ENCODE measurements at places on chromosomes 12 and 14. TPM values are rescaled to one million over a fixed set of nuclear protein-coding genes. Genes with fewer than 3 reads are reported as not detected.

- peaks cover 26% of the 10 kb centered on the region for H3K4me1 ChIP-seq
- H3K4me3 ChIP-seq = no peak overlapping the region
- no peaks in the 10 kb centered on the region for H3K36me3 ChIP-seq
- no peak for DNase-seq
- H3K27me3 ChIP-seq = no peaks in the 10 kb centered on the region
Measured at GRCh38 chr12:105334582-105334981, 4.1 kb downstream of the C12orf75 start.

- no peak for DNase-seq
- H3K36me3 ChIP-seq = no peaks in the 10 kb centered on the region
- H3K27me3 ChIP-seq = no peaks in the 10 kb centered on the region
Measured at GRCh38 chr12:77625441-77625840, 205.3 kb upstream of the NAV3 start.

SNAPC1 gene
- total RNA-seq = 8.7 TPM

GRCh38 chr14:55267820-55268219 lies 3.4 kb upstream of the FBXO34 start:
- H3K36me3 ChIP-seq = peaks cover 2% of the 10 kb centered on the region
- H3K27ac ChIP-seq = no peak overlapping the region
- H3K4me3 ChIP-seq = no peak overlapping the region
- no peaks in the 10 kb centered on the region for H3K27me3 ChIP-seq
- H3K4me1 ChIP-seq = peaks cover 20% of the 10 kb centered on the region

KERA gene
- not detected for total RNA-seq

RNF212B gene
- not detected for total RNA-seq

DNA sequence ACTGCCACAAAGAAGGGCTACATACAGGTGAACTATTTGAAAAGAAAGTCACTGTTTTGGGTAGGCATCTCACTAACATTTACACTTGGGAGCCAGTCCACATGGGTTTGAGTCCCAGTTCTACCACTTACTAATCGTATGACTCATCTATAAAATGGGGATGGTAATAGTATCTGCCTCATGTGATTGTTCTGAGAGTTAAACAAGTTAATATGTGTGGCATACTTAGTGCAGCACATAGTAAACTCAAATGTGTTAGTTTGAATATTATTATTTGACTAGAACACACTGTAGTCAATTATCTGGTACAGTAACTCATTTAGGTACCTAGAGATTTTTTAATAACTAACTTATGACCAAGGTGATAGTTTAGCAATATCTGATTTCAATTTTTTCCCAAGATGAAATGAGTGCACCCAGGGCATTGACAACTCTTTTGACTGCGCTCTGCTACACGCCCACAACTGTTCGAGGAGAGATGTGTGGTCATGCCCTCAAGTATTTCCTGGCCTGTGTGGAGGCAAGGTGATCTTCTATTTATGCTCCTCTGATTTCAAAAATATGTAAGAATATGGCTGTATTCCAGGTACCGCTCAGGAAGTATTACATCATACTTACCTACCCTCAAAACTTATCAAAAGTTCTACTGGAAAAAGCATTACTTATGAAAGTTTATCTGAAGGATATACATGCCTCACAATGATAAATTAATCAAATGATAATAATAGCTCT lies 210.6 kb upstream of the EGLN3 start:
- H3K36me3 ChIP-seq = no peaks in the 10 kb centered on the region
- peaks cover 2% of the 10 kb centered on the region for H3K27me3 ChIP-seq
- peaks cover 8% of the 10 kb centered on the region for H3K4me1 ChIP-seq
- no peak overlapping the region for H3K4me3 ChIP-seq
- H3K27ac ChIP-seq = no peak overlapping the region
- no peak for DNase-seq

GRCh38 chr14:70905301-70905700 lies 2.0 kb upstream of the PCNX1 start:
- DNase-seq = no peak
- no peak overlapping the region for H3K4me3 ChIP-seq
- H3K27me3 ChIP-seq = no peaks in the 10 kb centered on the region

GRCh38 chr14:51626185-51626584 lies 25.5 kb upstream of the FRMD6 start:
- no peak for DNase-seq
- no peaks in the 10 kb centered on the region for H3K27me3 ChIP-seq
- no peaks in the 10 kb centered on the region for H3K36me3 ChIP-seq
- H3K4me3 ChIP-seq = no peak overlapping the region
- H3K27ac ChIP-seq = no peak overlapping the region

CHGA gene
- not detected for total RNA-seq

TMEM63C gene
- total RNA-seq = 0.72 TPM

TBC1D30 gene
- 0.17 TPM for total RNA-seq

DNA sequence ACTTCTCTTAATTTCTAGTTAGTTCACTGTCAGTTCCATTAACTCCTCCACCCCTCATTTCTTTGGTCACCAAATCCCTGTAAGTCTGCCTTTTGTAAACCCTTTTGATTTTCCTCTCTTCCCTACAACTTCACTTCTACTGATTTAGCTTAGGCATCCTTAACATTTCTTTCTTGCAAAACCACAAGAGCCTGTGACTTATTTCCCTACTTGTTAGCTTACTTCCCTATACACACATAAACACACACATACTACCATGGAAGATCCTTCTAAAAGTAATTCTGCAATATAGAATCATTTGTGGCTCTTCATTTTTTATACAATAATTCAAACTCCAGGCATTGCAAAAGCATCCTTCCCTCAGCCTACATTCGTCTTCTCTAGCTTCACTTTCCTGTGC lies 494.3 kb upstream of the USP15 start:
- H3K27me3 ChIP-seq = no peaks in the 10 kb centered on the region
- no peaks in the 10 kb centered on the region for H3K36me3 ChIP-seq
- H3K27ac ChIP-seq = no peak overlapping the region
- H3K4me3 ChIP-seq = no peak overlapping the region

DNA sequence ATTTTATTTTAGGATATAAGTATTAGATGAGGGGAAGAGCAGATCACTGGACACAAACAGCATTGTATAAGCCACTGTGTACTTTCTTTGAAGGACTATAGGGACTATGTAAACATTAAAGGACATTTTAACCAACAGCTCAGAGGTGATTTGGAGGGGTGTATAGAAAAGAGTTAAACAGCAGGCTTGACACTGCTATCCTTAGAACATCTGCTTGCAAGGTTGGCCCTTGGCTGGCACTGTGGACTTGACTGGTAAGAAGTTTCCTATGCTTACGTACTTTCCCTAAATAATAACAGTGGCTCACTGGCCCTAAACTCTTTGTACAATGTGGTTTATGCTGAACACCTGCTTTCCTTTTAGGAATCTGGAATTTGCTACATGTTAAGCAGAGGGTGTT lies 28.7 kb downstream of the ZFYVE26 start:
- H3K4me1 ChIP-seq = no peaks in the 10 kb centered on the region
- H3K4me3 ChIP-seq = no peak overlapping the region
- H3K27me3 ChIP-seq = no peaks in the 10 kb centered on the region
- no peak for DNase-seq

MDGA2 gene
- not detected for total RNA-seq

DNA sequence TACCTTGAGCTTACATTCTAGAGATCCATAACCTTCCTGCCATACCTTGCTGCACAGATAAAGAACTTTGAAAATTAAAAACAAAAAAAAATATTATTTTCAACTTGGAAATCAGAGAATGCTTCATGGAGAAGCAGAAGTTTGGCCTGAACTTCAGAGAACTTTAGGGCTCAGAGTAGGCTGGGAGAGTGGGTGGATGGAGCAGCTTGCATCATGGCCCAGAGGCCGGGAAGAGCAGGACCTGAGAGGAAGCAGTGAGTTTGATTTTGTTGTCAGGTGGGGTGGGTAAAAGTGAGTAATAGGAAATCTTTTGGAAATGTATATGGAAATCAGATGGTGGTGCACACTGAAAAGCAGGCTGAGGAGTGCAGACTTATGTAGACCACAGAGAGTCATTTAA lies 228.5 kb upstream of the KRR1 start:
- no peak overlapping the region for H3K27ac ChIP-seq
- DNase-seq = no peak

GRCh38 chr14:92035890-92036289 lies 4.0 kb downstream of the TRIP11 start:
- H3K27ac ChIP-seq = no peak overlapping the region
- no peaks in the 10 kb centered on the region for H3K27me3 ChIP-seq
- H3K4me1 ChIP-seq = peaks cover 45% of the 10 kb centered on the region
- H3K4me3 ChIP-seq = no peak overlapping the region
- DNase-seq = no peak
